Breast epithelium (tissue), 4 donors: ENCODE measurements at places on chromosomes 16 and 17.

DNA sequence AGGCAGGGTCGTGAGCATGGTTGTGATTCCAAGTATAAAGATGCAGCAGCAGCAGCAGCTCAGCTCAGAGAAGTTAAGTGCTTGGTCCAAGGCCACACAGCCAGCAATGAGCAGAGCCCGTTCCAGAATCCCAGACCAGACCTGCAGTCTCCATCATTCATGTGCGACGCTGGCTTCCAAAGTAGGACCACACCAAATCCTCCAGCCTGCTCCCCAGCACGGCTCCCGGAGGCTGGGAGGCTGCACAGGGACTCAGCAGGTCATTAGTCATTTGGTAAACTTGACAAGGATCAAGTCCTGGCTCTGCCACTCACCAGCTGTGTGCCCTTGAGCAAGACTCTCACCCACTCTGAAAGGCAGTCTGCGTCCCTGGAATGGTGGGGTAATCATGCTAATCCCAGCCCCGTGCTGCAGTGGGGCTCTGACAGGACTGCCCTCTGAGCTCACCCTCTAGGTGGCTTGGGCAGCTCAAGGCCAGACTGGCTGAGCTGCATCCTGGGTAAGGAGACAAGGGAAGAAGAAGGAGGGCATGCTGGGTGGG lies 95.1 kb upstream of the TMEM132E start:
- no peaks in the 10 kb centered on the region for H3K4me1 ChIP-seq
- H3K27me3 ChIP-seq, result peaks cover 66% of the 10 kb centered on the region
- H3K4me3 ChIP-seq, result no peak overlapping the region

- no peaks in the 10 kb centered on the region for H3K36me3 ChIP-seq
- H3K27ac ChIP-seq, result peak overlapping the region; percentile 33
- H3K4me1 ChIP-seq, result no peaks in the 10 kb centered on the region
- DNase-seq, result no peak
Observed at GRCh38 chr17:49691086-49691676, 13.3 kb upstream of the SPOP start.

DNA sequence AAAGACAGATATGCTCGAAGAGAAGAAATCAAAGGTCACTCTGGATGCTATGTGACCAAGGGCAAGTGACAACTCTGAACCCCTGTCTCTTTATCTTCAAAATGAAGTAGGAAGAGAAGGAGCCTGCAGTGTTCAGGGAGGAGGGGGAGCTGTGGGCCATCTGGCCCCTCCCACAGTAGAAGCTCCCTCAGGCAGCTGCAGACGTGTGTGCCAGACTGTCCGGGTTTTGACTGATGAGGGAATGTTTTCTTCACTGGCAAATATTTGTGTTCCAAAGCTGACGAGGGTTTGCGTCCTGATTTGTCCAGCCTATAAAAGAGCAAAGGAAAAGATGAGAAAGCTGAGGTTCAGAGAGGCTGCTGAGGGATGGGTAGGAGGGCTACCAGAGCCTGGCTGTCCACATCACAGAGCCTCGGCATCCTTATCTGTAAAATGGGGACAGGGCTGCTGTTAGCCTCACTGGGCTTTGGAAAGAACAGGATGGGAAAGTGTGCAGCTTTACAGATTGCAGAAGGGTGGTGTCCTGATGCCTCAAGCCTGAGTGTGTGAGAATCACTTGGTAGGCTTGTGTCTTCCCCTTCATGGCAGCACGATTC lies 1.8 kb upstream of the GINS2 start:
- no peaks in the 10 kb centered on the region for H3K36me3 ChIP-seq
- H3K27me3 ChIP-seq, result peaks cover 3% of the 10 kb centered on the region
- no peak overlapping the region for H3K4me3 ChIP-seq
- H3K27ac ChIP-seq, result no peak overlapping the region
- no peak for DNase-seq

DNA sequence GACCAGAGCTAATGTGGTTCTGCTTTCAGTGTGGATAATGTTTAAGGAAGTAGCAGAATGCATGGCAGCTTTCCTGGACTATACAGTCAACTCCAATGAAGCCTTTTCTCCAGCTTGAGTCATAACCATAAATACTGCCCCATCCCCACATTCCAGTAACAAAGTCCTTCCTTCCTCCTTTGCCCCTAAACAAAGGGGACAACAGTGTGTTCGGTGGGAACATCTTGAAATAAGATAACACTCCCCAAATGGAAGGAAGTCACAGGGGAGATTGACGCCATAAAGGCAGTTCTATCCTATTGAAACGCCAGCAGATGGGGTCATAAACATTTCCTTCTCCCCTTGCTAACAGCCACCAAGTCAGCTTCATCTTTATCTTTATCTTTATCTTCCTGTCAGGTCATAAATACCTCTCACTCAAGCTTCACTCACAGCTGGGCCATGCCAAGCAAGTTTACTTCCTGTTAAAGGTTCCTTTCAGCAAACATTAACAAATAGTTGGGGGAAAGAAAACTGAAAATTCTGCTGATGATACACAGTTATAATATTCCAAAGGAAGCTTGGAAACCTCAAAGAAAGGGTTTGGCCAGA lies 136.7 kb downstream of the SNX11 start:
- peaks cover 16% of the 10 kb centered on the region for H3K4me1 ChIP-seq
- H3K4me3 ChIP-seq, result no peak overlapping the region
- H3K27ac ChIP-seq, result no peak overlapping the region

DNA sequence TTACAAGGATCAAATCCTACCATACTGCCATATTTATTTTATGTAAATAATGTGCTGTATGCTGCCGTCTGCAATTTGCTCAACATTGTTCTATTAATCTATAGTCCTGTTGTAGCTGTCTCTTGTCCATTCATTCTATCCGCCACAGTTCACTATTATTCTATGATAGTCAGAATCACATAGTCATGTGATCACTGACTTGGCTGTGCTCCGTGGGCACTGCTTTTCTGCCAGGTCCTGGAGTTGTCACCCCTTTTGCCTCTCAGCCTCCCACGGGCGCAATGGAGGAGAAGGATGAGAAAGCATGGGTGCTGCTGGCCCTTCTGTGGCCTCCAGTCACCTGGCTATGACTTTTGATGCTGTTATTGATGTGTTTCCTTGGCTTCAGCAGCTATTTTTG lies 37.3 kb upstream of the ANKFY1 start:
- no peaks in the 10 kb centered on the region for H3K27me3 ChIP-seq
- H3K4me3 ChIP-seq, result no peak overlapping the region
- no peaks in the 10 kb centered on the region for H3K36me3 ChIP-seq

DNA sequence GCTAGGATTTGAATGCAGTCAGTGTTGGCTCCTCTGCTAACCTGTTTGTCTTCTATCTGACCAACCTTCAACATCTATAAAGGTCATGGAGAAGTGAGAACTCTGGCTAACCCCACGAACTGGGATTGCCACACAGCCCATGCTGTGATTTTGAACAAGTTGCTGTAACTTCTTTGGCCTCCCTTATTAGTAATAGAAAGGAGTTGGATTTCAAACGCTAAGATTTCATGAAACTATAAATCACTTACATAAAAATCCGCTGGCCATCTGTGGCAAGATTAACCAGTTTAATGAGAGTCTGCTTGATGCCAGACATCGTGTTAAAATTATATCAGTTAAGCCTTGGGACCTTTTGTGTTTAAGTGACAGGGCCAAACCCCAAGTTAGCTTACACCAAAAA lies 53.4 kb downstream of the HSD17B2 start:
- H3K4me1 ChIP-seq, result no peaks in the 10 kb centered on the region
- no peak overlapping the region for H3K27ac ChIP-seq
- DNase-seq, result no peak
- no peaks in the 10 kb centered on the region for H3K36me3 ChIP-seq
- no peak overlapping the region for H3K4me3 ChIP-seq
- no peaks in the 10 kb centered on the region for H3K27me3 ChIP-seq

- H3K27ac ChIP-seq, result no peak overlapping the region
- no peak overlapping the region for H3K4me3 ChIP-seq
- H3K36me3 ChIP-seq, result no peaks in the 10 kb centered on the region
- no peaks in the 10 kb centered on the region for H3K4me1 ChIP-seq
Observed at GRCh38 chr16:16857603-16858283, 478.8 kb downstream of the NPIPA7 start.

GRCh38 chr16:63458846-63459245 lies 1422.6 kb upstream of the CDH8 start:
- no peak overlapping the region for H3K27ac ChIP-seq
- no peak overlapping the region for H3K4me3 ChIP-seq
- no peaks in the 10 kb centered on the region for H3K4me1 ChIP-seq
- no peaks in the 10 kb centered on the region for H3K36me3 ChIP-seq
- no peaks in the 10 kb centered on the region for H3K27me3 ChIP-seq

DNA sequence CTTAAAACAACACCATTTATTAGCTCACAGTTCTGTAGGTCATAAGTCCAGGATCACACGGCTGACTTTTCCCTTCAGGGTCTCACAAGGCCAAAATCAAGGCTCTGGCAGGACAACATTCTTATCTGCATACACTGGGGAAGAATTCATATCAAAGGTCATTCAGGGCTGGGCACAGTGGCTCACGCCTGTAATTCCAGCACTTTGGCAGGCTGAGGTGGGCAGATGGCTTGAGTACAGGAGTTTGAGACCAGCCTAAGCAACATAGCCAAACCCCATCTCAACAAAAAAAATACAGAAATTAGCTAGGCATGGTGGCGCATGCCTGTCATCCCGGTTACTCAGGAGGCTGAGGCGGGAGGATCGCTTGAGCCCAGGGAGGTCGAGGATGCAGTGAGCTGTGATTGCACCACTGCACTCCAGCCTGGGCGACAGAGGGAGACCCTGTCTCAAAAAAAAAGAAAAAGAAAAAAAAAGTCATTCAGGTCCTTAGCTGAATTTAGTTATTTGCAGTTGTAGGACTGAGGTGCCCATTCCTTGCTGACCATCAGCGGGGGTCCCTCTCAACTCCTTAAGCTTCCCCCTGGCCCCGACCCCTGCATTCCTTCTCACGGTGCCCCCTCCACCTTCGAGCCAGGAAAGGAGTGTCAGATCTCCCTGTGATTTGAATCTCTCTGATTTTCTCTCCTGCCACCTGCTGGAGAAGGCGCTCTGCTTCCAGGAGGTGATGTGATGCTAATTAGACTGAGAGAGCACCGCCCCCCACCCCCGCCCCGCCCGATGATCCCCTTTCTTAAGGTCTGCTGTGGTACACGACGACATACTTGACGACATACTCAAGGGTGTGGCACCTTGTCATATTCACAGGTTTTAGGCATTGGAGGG lies 91.8 kb upstream of the CLEC18A start:
- no peaks in the 10 kb centered on the region for H3K4me1 ChIP-seq
- no peak overlapping the region for H3K4me3 ChIP-seq
- no peak for DNase-seq
- peak overlapping the region; percentile 67 for H3K27ac ChIP-seq

DNA sequence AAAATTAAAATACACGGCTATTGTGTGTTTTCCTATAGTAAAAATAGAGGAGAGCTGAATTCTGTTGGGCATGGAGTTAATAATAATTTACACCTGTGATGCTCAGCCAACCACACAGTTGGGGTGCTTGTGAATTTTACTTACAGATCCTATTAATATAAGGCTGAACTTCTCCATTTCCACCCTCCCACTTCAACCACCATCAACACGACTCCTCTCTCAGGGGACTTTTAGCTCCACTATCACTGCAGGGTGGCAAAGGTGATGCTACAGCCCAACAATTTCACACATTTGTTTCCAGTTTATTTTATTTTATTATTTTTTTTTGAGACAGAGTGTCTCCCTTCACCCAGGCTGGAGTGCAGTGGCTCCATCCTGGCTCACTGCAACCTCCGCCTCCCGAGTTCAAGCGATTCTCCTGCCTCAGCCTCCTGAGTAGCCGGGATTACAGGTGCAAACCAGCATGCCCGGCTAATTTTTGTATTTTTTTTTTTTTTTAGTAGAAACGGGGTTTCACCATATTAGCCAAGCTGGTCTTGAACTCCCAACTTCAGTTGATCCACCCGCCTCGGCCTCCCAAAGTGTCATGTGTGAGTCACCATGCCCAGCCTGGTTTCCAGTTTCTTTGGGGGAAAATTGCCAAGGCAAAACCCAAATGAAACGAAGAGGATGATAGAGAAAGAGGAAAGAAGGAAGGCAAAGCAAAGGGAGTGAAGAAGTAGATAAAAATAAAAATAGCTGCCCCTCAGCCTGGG lies 57.9 kb downstream of the GNA13 start:
- H3K36me3 ChIP-seq, result no peaks in the 10 kb centered on the region
- H3K27me3 ChIP-seq, result no peaks in the 10 kb centered on the region
- H3K27ac ChIP-seq, result no peak overlapping the region
- no peak overlapping the region for H3K4me3 ChIP-seq
- no peaks in the 10 kb centered on the region for H3K4me1 ChIP-seq

DNA sequence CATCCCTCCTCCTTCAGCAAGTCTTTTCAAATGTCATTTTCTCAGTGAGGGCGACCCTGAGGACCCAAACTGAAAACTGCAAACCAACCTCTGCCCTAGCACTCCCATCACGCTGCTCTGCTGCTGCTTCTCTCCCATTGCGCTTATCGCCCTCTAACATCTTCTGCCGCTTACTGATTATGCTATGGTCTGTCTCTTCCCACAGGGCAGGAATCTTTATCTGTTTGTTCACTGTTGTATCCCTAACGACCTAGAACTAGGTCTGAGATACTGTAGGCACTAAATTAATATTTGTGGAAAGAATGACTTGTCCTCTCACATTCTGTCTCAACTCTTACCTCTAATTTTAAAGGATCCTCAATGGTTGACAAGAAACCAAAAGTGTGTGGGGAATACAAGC lies 12.5 kb downstream of the ZSCAN32 start:
- no peak overlapping the region for H3K4me3 ChIP-seq
- peaks cover 48% of the 10 kb centered on the region for H3K36me3 ChIP-seq
- DNase-seq, result no peak
- no peaks in the 10 kb centered on the region for H3K4me1 ChIP-seq

- H3K36me3 ChIP-seq, result no peaks in the 10 kb centered on the region
- no peak for DNase-seq
- H3K4me3 ChIP-seq, result no peak overlapping the region
- no peak overlapping the region for H3K27ac ChIP-seq
- no peaks in the 10 kb centered on the region for H3K4me1 ChIP-seq
Observed at GRCh38 chr16:77963185-77964044, 58.9 kb upstream of the CLEC3A start.

DNA sequence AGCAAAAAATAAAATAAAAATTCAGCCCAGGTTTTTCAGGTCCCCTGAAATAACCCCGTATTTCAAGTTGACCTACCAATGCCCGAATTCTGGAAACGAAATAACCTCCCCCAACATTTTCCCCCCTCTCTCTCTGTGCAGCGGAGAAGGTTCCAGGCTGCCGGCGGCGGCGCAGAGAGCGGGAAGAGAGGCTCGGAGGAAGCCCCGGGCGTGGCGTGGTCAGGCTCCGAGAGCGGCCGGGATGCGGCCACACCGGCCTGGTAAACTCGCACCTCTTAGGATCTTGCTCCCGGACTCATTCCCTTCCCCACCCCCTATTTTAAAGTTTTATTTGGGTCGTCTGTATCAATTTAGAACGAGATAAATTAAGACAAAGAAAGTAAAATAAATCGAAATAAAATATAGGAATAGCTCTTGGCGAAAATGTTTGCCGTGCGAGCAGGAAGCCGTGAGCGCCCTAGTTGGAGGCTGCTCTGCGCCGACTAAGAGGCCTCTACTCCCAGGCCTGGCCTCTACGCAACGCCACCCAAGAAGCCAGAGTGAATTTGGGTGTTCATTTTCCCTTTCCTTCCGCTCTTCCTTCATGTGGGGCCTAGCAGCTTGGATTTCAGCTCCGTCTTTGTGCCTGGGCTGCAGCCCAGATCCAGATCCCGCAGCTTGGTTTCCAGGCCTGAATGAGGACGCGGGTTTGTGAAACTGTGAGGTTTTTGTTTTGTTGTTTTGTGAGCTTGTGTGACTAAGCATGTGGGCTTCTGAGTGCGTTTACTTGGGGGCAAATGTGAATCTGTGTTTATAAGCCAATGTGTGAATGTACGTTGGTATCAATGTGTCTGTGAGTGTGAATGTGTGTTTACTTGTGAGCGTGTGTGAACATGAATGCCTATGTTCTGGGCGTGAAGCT lies 1.5 kb upstream of the HOXB6 start:
- DNase-seq, result no peak
- no peak overlapping the region for H3K4me3 ChIP-seq

- no peaks in the 10 kb centered on the region for H3K27me3 ChIP-seq
- no peak for DNase-seq
- no peaks in the 10 kb centered on the region for H3K4me1 ChIP-seq
- H3K4me3 ChIP-seq, result no peak overlapping the region
- no peaks in the 10 kb centered on the region for H3K36me3 ChIP-seq
Observed at GRCh38 chr16:61923629-61924028, 112.6 kb downstream of the CDH8 start.
